ENCODE measurements at places on chromosomes 7 and 10. TPM values are rescaled to one million over a fixed set of nuclear protein-coding genes. Genes with fewer than 3 reads are reported as not detected.

The STAM gene
- total RNA-seq: 14.6 TPM

The MBLAC1 gene
- 3.0 TPM for total RNA-seq

The PPP1R3A gene
- not detected for total RNA-seq

The RP9 gene
- total RNA-seq: 10.0 TPM

The GDF2 gene
- total RNA-seq: not detected

The ATOH7 gene
- total RNA-seq: not detected

The SPDYE1 gene
- not detected for total RNA-seq

The LDB3 gene
- 0.15 TPM for total RNA-seq

The BMPR1A gene
- 14.5 TPM for total RNA-seq

The GDF10 gene
- total RNA-seq: not detected

The OPN4 gene
- total RNA-seq: not detected

The NEUROG3 gene
- not detected for total RNA-seq

The CNPY1 gene
- total RNA-seq: not detected

The ABCB1 gene
- not detected for total RNA-seq

The VAX1 gene
- not detected for total RNA-seq

The CALML5 gene
- not detected for total RNA-seq

The FAM200A gene
- total RNA-seq: 4.9 TPM

The SPOCK2 gene
- 0.34 TPM for total RNA-seq

The RBM17 gene
- 24.4 TPM for total RNA-seq

The FXYD4 gene
- total RNA-seq: not detected

The WNT8B gene
- total RNA-seq: not detected

The NAT16 gene
- total RNA-seq: 0.15 TPM

The NEURL1 gene
- 0.15 TPM for total RNA-seq

The GOLGA7B gene
- under 0.01 TPM for total RNA-seq
